ENCODE measurements at places on chromosomes 3 and 15.

- H3K27me3 ChIP-seq: no peaks in the 10 kb centered on the region
- no peak overlapping the region for H3K4me3 ChIP-seq
- H3K36me3 ChIP-seq: no peaks in the 10 kb centered on the region
- no peaks in the 10 kb centered on the region for H3K4me1 ChIP-seq
These were observed 809.9 kb downstream of the MCTP2 start for GRCh38 chr15:95041297-95041696.

GRCh38 chr3:36417237-36417636 is 36.9 kb downstream of the STAC start:
- H3K27me3 ChIP-seq: no peaks in the 10 kb centered on the region
- no peaks in the 10 kb centered on the region for H3K36me3 ChIP-seq
- no peak overlapping the region for H3K4me3 ChIP-seq
- H3K27ac ChIP-seq: no peak overlapping the region
- H3K4me1 ChIP-seq: no peaks in the 10 kb centered on the region

DNA sequence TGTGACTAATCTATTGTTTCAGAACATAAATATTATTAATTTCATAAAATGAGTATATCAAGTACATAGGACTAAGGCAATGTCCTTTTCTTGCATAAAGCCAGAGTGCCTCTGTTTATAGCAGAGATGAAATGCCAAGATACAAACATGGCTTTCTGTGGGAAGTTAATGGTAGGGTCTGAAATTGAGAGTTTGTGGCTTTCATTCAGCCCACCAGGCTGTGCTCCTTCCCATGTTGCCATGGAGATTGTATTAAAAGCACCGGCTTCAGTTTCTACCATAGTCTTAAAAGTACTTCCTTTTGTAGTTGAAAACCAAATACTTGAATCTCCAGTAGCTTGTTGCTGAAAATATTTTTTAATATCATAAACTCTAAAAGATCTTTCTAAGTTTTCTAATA is 114.0 kb downstream of the LRRC28 start:
- no peaks in the 10 kb centered on the region for H3K4me1 ChIP-seq
- DNase-seq: no peak
- no peak overlapping the region for H3K27ac ChIP-seq
- H3K27me3 ChIP-seq: no peaks in the 10 kb centered on the region
- H3K4me3 ChIP-seq: no peak overlapping the region
- H3K36me3 ChIP-seq: peaks cover 18% of the 10 kb centered on the region

DNA sequence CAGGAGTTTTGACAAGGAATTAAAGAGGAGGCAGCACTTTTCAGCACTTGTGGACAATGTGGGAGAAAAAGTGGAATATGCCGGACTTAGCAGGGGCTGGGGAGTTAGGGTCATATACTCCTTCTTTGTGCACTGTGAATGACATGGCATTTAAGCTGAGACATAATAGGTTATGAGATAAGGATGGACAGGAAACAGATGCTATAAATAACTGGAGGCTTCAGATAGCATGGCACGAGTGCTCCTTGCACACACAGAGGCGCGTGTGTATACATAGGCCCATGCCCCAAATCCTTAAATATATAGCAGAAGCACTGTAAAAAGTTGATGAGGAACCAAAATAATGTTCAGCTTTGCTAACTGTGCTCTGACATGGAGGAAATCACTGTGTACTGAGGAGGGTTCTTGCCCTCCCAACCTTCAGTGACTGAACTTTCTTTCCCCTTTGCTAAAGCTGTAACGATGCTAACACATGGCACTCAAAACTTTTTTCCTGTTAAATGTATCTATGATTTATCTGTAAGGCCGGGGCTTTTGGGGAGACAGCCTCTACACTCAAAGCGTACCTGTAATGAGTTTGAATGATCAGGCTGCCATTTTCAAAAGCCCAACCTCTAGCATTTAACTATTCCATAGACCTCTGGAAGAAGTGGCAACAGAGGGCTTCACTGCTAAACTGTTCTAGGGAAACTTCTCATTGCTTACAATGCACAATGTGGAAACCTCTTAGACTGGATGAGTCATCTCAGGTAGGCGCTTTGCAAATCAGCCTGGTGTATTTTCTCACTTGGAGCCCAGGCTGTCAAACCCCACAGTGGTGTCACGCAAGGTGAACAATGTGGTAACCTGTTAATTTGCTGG is 784.6 kb downstream of the NR2F2 start:
- no peak for DNase-seq
- H3K36me3 ChIP-seq: no peaks in the 10 kb centered on the region
- no peaks in the 10 kb centered on the region for H3K27me3 ChIP-seq
- no peak overlapping the region for H3K27ac ChIP-seq

DNA sequence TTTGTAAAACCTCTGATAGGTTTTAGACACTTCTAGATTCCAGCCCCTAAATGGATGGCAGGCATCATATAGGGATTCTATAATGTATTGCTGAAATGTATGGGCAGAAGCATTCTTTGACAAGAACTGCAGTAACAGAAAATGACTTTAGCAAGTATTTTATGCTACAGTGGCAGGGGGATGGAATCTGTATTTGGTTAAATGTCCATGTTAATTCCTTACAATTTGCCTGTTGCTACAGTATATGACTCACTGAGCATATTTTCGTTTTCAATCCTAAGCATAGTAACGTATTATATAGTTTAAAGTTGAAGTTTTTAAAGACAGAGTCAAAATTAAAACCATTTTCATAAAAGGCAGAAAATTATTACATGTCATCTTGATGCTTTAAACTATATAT is 150.1 kb downstream of the MEX3B start:
- H3K4me3 ChIP-seq: no peak overlapping the region
- no peak for DNase-seq
- H3K27me3 ChIP-seq: no peaks in the 10 kb centered on the region
- H3K4me1 ChIP-seq: no peaks in the 10 kb centered on the region
- no peaks in the 10 kb centered on the region for H3K36me3 ChIP-seq

GRCh38 chr15:91942720-91943394 is 89.3 kb downstream of the SLCO3A1 start:
- no peak overlapping the region for H3K27ac ChIP-seq
- no peaks in the 10 kb centered on the region for H3K36me3 ChIP-seq
- peaks cover 36% of the 10 kb centered on the region for H3K4me1 ChIP-seq
- DNase-seq: peak; percentile 19
- H3K27me3 ChIP-seq: no peaks in the 10 kb centered on the region
- peak overlapping the region; percentile 49 for H3K4me3 ChIP-seq

DNA sequence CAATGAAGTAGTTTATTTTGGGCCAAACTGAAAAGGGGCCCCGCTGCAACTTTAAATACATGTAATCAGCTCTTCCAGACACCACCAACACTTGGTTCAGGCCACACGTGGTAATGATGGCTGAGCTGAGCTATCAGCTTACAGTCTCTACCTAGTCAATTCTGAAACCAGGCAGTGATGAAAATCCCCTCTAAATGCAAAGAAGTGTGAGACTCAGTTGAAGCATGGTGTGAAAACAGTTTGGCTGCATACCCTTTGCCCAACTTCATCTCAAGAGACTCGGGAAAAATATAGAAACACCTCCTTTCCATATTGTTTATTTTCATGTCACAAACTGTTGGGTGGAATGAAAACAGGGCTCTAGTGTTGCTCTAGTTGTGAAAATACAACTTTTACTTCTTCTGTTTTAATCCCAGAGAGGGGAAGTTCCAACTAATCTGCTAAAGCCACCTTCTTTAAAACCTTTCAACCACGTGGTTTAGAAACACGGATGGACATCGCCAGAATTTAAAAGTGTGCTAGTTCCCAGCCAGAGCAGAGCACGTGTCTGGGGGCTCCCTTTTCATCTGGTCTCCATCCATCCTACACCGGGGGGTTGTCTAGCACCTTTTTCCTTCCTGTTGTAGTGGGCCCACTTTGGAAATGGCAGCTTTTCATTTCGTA is 229.1 kb downstream of the EPHB1 start:
- no peak overlapping the region for H3K4me3 ChIP-seq
- DNase-seq: no peak
- H3K4me1 ChIP-seq: no peaks in the 10 kb centered on the region
- H3K27ac ChIP-seq: no peak overlapping the region
- H3K27me3 ChIP-seq: no peaks in the 10 kb centered on the region

- peak; percentile 41 for DNase-seq
- H3K4me3 ChIP-seq: peak overlapping the region; percentile 59
- H3K36me3 ChIP-seq: peaks cover 71% of the 10 kb centered on the region
- peaks cover 23% of the 10 kb centered on the region for H3K4me1 ChIP-seq
These were observed 57.9 kb downstream of the RASA2 start for GRCh38 chr3:141544697-141545096.

GRCh38 chr3:25658836-25659235 is 5.9 kb downstream of the TOP2B start:
- no peak for DNase-seq
- no peaks in the 10 kb centered on the region for H3K36me3 ChIP-seq
- H3K4me1 ChIP-seq: peaks cover 75% of the 10 kb centered on the region
- no peak overlapping the region for H3K27ac ChIP-seq
- H3K4me3 ChIP-seq: no peak overlapping the region

GRCh38 chr3:59006634-59007517 is 42.9 kb downstream of the CFAP20DC start:
- no peaks in the 10 kb centered on the region for H3K4me1 ChIP-seq
- H3K27ac ChIP-seq: no peak overlapping the region
- H3K4me3 ChIP-seq: no peak overlapping the region
- no peaks in the 10 kb centered on the region for H3K27me3 ChIP-seq

GRCh38 chr3:148729476-148730055 is 31.9 kb downstream of the AGTR1 start:
- H3K36me3 ChIP-seq: no peaks in the 10 kb centered on the region
- H3K27ac ChIP-seq: no peak overlapping the region
- H3K4me3 ChIP-seq: no peak overlapping the region
- H3K27me3 ChIP-seq: no peaks in the 10 kb centered on the region
